ENCODE measurements at places on chromosomes 6 and 20.

GRCh38 chr6:143336446-143337152 is 113.9 kb downstream of the ADAT2 start:
- no peak for DNase-seq

DNA sequence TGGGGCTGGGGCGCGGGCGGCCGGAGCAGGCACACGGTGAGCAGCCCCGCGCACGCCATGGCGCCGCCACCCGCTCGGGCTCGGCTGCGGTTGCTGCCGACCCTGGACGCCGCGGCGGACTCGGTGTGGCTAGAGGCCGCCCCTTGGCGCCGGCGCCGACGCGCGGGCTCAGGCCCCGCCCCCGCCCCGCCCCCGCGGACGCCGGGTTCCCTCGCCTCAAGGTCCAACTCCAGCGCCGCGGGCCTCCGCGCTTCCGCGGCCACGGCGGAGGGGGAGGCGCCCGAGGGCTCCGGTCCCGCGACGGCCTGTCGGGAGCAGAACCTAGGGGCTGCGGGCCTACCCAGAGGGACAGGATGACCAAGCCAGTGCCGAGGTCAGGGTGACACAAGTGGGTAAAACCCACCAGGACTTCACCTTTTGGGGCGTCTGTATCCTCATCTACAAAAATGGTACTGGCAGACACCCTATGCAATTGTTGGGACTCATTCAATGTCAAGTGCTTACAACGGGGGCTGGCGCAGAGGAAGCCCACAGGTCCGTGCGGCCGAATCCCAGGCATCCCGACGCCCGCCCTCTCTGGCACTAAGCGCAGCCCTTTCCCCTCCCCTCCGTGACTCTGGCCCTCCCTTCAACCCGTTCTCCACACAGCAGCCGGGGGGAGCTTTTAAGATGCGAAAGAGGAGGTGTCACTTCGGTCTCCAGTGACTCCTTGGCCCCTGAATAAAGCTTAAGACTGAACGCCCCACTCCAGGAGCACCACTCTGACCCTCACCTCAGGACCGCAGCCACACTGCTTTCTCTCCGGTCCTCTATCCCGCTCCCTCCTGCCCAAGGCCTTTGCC is at the start of gene NECAB3:
NECAB3 (minus strand) TSS at position 135 of the 842 bp plus-strand sequence; CDS start at position 59, 76 bp downstream.
- DNase-seq = peak; percentile 88

DNA sequence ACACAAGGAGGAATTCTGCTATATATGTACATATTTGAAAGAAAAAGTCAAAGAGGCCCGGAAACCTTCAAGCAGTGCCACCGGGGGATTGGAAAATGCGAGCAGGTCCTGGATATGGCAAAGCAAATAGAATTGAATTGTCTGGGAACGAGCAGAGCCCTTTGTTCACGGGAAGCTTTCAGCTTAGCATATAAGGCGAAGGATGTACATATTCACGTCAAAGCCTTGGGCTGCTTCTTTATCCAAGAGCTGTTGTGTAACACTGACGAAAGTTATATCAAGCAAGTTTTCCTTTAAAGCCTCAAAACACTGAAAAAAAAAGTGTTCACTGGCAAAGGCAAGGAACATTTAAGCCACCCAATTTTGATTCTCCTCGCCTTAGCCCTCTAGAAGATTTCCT is 171.0 kb downstream of the GPX5 start:
- DNase-seq = no peak

DNA sequence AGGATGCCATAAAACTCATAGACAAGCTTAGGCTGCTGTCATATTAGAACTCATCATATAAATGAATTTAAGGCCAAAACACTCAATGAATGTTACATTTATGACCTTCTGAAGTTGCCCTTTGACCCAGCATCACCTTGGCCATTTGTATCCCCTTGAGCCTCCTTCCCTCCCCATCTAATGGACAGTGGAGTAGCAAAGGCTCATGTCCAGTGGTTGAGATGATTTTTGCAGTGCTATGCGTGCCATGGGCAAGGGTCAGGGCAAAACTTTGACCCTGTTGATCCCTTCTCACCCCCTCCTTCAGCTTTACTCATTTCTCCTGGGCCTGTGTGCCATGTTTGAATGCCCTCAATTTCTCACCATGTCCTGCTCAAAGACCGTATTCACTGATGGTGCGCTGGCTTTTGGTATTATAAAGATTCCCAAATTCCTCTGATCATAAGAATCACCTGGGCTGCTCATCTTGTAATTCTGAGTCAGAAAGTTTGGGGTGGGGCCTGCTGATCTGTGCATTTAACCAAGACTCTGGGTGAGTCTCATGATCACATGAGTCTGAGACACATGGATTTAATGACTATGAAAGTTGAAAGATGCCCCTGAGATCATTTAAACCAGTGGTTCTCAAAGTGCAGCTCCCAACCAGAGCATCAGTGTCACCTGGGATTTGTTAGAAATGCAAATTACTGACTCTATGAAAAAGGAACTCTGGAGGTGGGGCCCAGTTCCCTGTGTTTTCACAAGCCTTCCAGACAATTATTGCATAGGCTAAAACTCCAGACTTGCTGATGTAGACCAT is 57.5 kb upstream of the IL20RA start:
- no peak for DNase-seq

- DNase-seq = peak; percentile 90
Measured at GRCh38 chr6:41442800-41443501, 103.2 kb upstream of the FOXP4 start.

- DNase-seq = no peak
Measured at GRCh38 chr6:16146028-16146427, 17.1 kb downstream of the MYLIP start.

DNA sequence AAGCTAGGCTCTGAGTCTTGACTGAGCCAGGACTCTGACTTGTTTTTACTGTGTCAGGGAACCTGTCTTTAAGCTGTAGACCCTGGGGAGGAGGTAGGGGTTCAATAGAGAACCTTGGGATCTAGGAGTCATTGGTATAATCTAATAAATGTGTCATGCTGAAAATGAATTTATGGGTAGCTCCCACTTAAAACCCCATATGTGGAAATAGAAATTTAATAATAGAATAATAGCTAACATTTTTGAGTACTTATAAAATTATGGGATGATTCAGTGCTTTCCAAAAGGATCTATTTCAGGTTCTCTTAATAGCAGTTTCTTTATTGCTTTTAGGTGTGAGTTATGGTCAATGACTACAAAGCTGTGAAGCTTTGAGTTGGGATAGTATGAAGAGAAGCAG is 41.7 kb downstream of the CTNNBL1 start:
- DNase-seq = no peak

DNA sequence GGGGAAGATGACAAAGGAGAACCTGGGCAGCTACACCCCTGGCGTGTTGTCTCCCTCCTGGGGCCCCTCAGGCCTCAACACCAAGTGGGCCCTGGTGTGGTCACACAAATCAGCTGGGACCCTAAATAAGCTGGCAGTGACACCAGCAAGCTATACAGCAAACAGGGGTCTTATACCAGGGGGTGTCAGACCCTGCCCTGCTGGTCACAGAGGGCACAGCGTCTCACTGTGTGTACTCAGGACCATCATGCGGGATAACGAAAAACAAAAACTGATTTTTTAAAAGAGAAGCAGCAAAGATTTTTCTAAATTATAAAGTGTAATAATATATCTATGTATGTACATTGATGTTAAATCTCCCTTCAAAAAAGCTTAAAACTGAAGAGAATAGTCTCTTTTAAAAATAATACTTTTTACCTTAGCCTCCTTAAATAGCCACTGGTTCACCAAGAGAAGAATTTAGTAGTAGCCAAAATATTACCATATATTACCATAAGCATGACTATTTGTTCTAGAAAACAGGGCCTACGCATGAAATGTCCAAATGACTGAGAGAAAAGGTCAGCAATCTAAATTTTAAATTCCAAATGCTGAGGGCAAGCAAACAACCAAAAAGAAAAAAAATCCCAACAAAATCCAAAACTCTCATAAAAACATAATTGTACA is 220.4 kb downstream of the KIF16B start:
- DNase-seq = no peak

- no peak for DNase-seq
Measured at GRCh38 chr6:57267586-57268293, 45.6 kb upstream of the RAB23 start.

GRCh38 chr20:5180933-5181332 is 54.1 kb downstream of the CDS2 start:
- DNase-seq = no peak

- no peak for DNase-seq
Measured at GRCh38 chr6:4931530-4932227, 72.2 kb downstream of the RPP40 start.

- DNase-seq = no peak
Measured at GRCh38 chr6:145608850-145609249, 126.5 kb downstream of the EPM2A start.

- DNase-seq = no peak
Measured at GRCh38 chr6:164167873-164168405, 753.4 kb downstream of the QKI start.

Measured in ecto neural progenitor cell (in vitro differentiated cells).